Effector CD8-positive, alpha-beta T cell (primary cell): ENCODE measurements at places on chromosomes 12 and 14.

- DNase-seq, result no peak
Measured at GRCh38 chr14:103593577-103593976, 30.8 kb downstream of the COA8 start.

- no peak for DNase-seq
Measured at GRCh38 chr12:118042091-118042490, 18.9 kb downstream of the WSB2 start.

DNA sequence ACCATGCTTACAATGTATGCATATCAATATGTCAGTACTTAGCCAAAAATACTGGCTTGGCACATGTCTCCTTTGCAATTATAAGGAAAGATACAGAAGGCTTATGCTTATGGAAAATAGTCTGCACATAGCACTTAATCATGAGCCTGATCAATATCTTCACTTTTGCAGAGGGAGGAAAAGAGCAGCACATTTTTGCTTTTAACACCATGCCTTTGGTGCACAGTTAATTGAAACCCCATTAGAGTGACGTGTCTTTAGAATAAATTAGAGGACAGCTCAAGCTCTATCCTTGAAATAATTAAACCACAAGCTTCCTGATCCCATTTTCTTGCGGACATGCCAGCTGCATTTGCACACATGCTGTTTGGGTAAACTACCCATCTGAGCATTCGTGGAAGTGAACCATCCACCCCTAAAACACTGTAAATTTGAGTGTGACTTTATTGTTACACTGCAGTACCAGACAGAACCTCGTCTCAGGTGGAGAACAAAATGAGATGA lies 839.9 kb upstream of the MGAT4C start:
- DNase-seq, result no peak

DNA sequence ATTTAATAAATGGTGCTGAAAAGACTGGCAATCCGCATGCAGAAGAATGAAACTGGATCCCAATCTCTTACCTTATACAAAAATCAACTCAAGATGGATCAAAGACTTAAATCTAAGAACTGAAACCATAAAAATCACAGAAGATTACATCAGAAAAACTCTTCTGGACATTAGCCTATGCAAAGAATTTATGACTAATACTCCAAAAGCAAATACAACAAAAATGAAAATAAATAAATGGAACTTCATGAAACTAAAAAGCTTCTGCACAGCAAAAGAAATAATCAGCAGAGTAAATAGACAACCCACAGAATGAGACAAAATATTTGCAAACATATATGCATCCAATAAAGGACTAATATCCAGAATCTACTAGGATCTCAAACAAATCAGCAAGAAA lies 14.3 kb upstream of the CLEC1A start:
- no peak for DNase-seq

DNA sequence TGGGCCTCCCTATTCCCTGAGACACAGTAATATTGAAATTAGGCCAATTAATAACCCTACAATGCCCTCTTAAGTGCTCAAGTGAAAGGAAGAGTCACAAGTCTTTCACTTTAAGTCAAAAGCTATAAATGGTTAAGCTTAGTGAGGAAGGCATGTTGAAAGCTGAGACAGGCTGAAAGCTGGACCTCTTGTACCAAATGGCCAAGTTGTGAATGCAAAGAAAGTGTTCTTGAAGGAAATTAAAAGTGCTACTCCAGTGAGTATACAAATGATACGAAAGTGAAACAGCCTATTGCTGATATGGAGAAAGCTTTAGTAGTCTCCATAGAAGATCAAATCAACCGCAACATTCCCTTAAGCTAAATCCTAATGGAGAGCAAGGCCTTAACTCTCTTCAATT lies 140.8 kb downstream of the PTCSC3 start:
- no peak for DNase-seq

DNA sequence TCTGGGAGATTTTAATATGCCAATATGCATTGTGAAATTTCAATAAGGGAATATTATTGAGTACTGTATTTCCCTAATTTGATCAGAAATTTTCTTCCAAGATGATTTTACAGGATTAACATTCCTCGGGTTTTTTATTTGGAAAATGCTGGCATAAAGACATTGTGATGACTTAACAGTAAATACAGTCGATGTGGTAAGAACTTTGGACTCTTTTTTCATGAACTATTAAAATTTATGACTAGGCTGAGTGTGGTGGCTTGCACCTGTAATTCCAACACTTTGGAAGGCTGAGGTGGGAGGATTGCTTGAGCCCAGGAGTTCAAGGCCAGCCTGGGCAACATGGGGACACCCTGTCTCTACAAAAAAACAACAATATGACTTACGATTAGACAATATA lies 197.1 kb upstream of the RASSF8 start:
- DNase-seq, result no peak

DNA sequence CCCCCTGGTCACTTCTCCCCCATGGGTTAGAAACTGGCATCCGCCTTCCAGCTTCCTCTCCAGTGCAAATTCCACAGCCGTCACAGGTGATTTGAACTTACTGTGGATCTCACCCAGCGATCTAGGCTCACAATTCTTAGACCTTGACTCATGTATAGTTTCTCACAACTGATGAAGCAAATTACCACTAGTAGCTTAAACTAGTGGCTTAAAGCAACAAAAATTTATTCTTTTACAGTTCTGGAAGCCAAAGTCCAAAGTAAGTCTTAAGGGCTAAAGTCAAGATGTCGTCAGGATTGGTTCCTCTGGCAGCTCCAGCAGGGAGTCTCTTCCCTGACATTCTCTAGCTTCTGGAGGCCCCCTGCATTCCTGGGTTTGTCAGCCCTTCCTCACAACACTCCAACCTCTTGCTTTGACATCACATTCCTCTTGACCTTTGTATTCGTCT lies 117.4 kb downstream of the KTN1 start:
- no peak for DNase-seq

GRCh38 chr14:103629503-103630121 lies 601 bp downstream of the KLC1 start:
- DNase-seq, result no peak

GRCh38 chr12:98369581-98369980 lies 145.8 kb upstream of the TMPO start:
- no peak for DNase-seq

DNA sequence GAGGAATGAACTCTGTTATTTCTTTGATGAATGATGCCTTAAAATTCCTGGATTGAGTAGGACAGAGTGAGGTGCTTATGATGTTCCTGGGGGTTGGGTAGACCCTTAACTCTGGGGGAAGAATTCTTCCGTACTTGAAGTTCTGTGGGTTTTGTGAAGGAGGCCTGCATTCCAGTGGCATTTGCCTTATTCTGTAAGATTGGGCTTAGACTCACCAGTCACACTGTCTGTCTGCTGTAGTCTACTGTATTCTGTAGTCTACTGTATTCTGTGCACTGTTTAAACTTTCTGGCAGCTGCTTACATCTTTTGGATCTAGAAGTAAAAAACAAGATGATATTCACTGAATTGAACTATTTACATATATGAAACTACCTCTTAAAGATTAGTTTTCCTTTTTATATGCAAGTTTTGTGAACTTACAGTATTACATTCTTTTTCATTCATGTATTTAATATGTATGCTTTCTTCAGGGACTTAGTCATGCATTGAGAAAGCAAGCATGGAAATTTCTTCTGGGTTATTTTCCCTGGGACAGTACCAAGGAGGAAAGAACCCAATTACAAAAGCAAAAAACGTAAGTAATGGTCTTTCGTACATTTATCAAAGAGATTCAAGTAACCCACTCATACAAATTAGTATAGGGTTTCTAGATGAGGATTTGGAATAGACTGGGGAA lies 42.3 kb upstream of the TPH2 start:
- no peak for DNase-seq

- no peak for DNase-seq
Measured at GRCh38 chr14:104102282-104102914, 16.9 kb downstream of the ASPG start.
